ENCODE measurements at places on chromosomes 16 and 17. TPM values are rescaled to one million over a fixed set of nuclear protein-coding genes. Genes with fewer than 3 reads are reported as not detected.

The KRTAP4-3 gene
- not detected for total RNA-seq

The TEKT5 gene
- 0.17 TPM for total RNA-seq

The LRRC46 gene
- total RNA-seq = 3.4 TPM

The EFCAB13 gene
- total RNA-seq = 1.8 TPM

The ACSM5 gene
- total RNA-seq = not detected

The P2RX5 gene
- total RNA-seq = 23.6 TPM

The TUBB3 gene
- total RNA-seq = 243 TPM

The UTS2R gene
- not detected for total RNA-seq

The TMEM220 gene
- total RNA-seq = 1.7 TPM

Measured in A549 treated with Hydrocortisone at 1 μM for 4 hours (cell line).